Kidney (tissue), 22 donors: ENCODE measurements at places on chromosomes 3 and 15. TPM values are rescaled to one million over a fixed set of nuclear protein-coding genes. Genes with fewer than 3 reads are reported as not detected.

DNA sequence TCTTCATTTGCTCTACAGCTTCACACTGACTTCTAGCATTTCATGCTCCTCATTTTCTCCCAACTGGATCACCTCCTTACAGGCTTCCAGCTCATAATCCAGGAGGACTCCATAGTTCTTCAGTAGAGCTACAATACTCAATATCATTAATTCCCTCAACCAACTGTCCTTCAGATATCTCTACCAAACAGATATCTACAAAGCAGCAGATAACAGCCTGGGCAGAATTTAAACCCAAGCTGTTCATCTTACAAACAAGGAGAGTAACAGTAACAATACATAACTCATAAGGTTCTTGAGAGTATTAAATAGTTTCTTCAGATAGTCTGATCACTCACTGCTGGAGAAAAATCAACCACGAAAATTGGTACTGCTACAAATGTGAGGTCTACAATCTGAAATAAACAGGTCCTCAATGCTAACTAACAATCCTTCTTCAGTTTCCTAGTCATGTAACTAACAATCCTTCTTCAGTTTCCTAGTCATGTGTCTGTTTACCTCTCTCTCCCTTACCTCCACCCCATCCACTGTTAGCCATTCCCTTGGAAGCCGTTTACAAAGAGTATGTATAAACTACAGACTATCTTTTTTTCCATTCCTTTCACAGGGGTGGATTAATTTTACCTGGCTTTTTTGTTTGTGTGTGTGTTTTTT is 5.0 kb downstream of the PEAK1 start:
- no peak for DNase-seq

DNA sequence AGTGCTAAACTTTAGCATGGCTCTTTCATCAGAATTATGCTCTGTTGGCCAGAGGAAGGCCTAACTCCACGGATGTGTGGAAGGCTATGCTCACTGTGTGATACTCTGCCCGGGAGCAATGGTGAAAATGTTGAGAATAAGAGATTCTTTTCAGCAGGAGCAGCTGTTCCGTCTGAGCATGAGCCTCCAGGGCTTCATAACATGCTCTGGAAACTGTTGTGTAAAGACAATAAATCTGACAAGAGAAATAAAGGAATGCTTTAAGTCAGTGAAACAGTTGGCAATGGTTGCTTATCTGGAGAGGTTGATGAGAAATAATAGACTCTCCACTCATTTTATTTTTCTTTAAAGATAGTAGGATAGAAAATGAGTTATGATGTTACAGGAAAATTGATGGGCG is 269.8 kb downstream of the DIPK2A start:
- no peak for DNase-seq

DNA sequence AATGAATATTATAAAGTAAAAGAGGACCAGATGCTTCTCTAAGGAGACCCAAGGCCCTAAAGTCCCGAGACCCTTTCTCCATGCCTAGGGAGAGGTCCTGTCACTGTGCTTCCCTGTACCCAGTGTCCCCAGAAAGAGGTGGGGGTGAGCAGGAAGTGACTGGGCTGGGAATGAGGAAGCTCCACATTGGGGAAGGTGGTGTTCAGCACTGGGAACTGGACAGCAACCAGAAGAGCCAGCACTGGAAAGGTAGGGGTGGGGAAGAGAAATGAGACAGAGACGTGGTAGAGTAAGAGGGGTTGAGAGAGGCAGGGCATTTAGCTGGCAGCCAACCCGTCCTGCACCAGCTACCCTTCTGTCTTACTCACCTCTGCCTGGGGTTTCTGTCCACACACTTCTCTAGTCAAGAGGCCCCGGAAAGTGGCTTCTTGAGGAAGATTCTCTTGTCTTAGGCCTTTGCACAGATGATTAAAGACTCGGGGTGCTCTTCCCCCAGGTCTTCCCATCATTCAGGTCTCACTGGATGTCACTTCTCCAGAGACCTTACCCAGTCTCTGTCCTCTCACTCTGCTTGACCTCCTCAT is 12.2 kb downstream of the RRP9 start:
- DNase-seq = peak; percentile 27

- DNase-seq = no peak
These were observed 10.3 kb upstream of the RFTN1 start for GRCh38 chr3:16523778-16524177.

- no peak for DNase-seq
These were observed 612.9 kb upstream of the TBL1XR1 start for GRCh38 chr3:177810162-177810623.

DNA sequence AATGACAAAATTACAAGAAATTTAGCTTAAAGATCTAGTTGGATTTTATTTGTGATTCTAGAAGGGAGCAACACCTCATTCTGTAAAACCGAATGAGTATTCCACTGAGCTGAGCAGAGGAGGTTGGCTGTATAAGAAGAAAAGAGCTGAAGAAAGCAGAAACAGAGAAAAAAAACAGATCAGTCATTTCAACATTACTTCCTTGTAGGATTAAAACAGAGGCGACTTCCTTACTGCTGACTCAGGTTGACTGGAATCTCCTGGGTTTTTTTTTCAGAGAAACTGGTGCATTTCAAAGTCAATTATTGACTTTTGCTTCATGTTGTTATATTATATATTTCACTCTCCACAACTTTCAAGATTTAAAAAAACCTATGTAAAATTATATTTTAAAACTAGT is 368.1 kb upstream of the UBE2E2 start:
- no peak for DNase-seq

DNA sequence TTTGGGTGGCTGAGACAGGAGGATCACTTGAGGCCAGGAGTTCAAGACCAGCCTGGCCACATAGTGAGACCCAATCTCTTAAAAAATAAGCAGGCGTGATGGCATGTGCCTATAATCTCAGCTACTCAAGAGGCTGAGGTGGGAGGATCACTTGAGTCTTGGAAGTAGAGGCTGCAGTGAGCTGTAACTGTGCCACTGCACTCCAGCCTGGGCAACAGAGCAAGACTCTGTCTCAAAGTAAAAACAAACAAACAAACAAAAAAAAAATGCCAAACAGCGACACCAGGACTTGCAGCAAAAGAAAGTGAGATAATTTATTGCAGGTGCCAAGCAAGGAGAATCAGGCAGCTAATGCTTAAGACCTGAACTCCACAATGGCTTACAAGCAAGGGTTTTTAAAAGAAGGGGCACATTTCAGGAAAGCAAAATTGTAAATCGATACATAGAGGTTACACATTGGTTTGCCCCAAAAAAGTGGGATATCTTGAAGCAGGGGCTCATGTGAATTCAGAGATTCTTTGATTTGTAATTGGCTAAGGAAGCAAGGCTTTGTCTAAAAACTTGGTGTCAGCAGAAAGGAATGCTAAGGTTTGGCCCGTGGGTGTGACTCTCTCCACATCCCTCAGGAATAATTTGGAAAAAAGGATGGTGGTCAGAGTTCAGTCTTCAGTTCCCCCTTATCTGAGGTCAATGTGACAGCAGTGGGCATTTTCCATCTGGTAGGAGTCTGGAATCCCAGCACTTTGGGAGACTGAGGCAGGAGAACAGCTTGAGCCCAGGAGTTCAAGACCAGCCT is 5.2 kb upstream of the MPI start:
- no peak for DNase-seq

- DNase-seq = no peak
These were observed 1.7 kb downstream of the LPCAT4 start for GRCh38 chr15:34365091-34365825.

DNA sequence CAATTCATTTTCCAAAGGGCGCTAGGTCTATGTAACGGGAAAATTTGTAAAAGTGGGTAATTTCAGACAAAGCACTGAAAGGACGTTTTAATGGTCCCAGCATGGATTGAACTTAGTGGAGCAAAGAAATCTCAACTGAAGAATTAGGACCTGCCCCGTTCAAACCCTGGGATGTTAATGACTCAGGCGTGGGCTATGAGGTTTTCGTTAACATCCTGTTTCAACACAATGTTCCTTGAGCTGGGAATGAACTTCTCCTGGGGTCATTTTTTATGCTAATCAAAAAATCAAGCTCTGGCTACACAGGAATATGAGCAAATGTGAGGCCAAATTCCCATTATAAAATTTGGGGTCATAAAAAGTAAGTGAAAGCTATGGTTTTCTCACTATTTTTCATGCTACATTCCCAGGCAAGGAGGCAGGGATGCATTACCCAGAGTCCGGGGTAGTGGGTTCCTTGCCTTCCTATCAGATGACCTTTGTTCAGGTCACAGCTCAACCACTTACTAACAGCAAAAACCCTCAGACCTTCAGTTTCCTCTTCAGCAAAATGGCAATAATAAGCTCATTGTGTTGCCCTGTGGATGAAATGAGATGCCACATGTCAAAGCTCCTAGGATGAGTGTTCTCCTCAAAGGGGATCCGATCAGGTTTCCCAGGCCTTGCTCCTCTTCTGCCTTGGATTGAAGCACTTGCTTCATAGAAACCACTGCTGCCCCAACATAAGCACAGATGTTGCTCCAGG is 271.4 kb downstream of the ARRDC4 start:
- no peak for DNase-seq

GRCh38 chr15:61032600-61033286 is 196.4 kb downstream of the RORA start:
- DNase-seq = no peak

DNA sequence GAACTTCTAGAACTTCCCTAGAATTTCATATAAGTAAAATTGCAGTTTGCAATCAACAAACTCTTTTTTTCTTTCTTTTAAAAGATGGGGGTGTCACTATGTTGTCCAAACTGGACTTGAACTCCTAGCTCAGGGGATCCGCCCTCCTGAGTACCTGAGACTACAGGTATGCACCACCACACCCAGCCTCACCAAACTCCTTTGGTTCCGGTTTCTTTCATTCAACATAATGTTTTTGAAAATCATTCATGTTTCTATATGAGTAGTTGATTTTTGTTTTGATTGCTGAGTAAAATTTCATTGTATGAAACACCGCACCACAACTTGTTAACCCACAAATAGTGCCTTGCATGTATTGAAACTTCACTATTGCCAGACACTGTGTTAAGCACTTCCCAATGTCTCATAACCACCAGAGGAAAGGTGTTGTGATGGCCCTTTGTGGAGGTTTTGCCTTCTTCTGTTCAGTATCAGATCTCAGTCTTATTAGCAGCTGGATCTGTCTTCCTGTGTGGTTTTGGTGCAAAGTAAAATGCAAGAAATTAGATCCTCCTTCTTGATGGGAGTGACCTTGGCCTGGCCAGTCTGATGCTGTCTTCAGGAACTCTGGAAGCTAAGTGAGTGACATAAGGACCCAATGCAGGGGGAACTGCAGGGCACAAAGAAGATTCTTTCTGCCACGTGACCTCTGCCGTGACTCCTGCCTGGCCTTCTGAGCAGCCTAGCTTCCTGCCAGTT is 78.8 kb upstream of the UBE2E1 start:
- DNase-seq = no peak

ACOX2 gene
- total RNA-seq = 18.6 TPM

EXOSC7 gene
- total RNA-seq = 43.8 TPM

PRKCI gene
- 41.5 TPM for total RNA-seq

ISY1 gene
- 27.1 TPM for total RNA-seq

FBXO40 gene
- total RNA-seq = not detected

FGF7 gene
- total RNA-seq = 23.8 TPM

WDR49 gene
- 1.0 TPM for total RNA-seq

PCLAF gene
- 1.5 TPM for total RNA-seq

C2CD4A gene
- total RNA-seq = 5.3 TPM

FETUB gene
- not detected for total RNA-seq
